ENCODE measurements at places on chromosomes 16 and 17. TPM values are rescaled to one million over a fixed set of nuclear protein-coding genes. Genes with fewer than 3 reads are reported as not detected.

PEMT gene
- 30.3 TPM for total RNA-seq

SHISA9 gene
- under 0.01 TPM for total RNA-seq

PPM1D gene
- 5.3 TPM for total RNA-seq

TBC1D3C gene
- total RNA-seq, result not detected

WDR81 gene
- total RNA-seq, result 13.7 TPM

TPSG1 gene
- total RNA-seq, result not detected

RPS6KB1 gene
- total RNA-seq, result 29.2 TPM

USP31 gene
- total RNA-seq, result 22.2 TPM

COX10 gene
- total RNA-seq, result 21.2 TPM

FBRS gene
- total RNA-seq, result 14.7 TPM

FAM171A2 gene
- total RNA-seq, result 1.4 TPM

CCDC43 gene
- total RNA-seq, result 47.8 TPM

TM4SF5 gene
- total RNA-seq, result not detected

ATP1B2 gene
- not detected for total RNA-seq

ADAM11 gene
- under 0.01 TPM for total RNA-seq

CA7 gene
- total RNA-seq, result not detected

GPS2 gene
- total RNA-seq, result 30.4 TPM

ATP2C2 gene
- total RNA-seq, result 26.7 TPM

ABCC3 gene
- total RNA-seq, result 18.1 TPM

DOC2A gene
- total RNA-seq, result not detected

LHX1 gene
- total RNA-seq, result not detected

NEUROD2 gene
- total RNA-seq, result not detected

ABCC12 gene
- total RNA-seq, result not detected

FOXL1 gene
- 0.68 TPM for total RNA-seq

SETD1A gene
- total RNA-seq, result 6.9 TPM

CHST5 gene
- total RNA-seq, result not detected

CCDC40 gene
- total RNA-seq, result 0.68 TPM

CES3 gene
- 1.4 TPM for total RNA-seq

CRISPLD2 gene
- 0.36 TPM for total RNA-seq

MT4 gene
- total RNA-seq, result not detected

MYL4 gene
- total RNA-seq, result not detected

SMPD3 gene
- total RNA-seq, result under 0.01 TPM

CSH1 gene
- not detected for total RNA-seq

XAF1 gene
- 20.1 TPM for total RNA-seq

CRHR1 gene
- not detected for total RNA-seq

FBXL16 gene
- 1.4 TPM for total RNA-seq

OR3A3 gene
- not detected for total RNA-seq

TPSD1 gene
- not detected for total RNA-seq

COPS3 gene
- 74.2 TPM for total RNA-seq

PARN gene
- total RNA-seq, result 29.7 TPM

TSPAN10 gene
- total RNA-seq, result 3.2 TPM

SLC46A1 gene
- total RNA-seq, result 6.2 TPM

IFI35 gene
- 1.4 TPM for total RNA-seq

GNGT2 gene
- total RNA-seq, result not detected

WSCD1 gene
- under 0.01 TPM for total RNA-seq

NKD1 gene
- under 0.01 TPM for total RNA-seq

EPX gene
- not detected for total RNA-seq

CCL5 gene
- 0.34 TPM for total RNA-seq

FA2H gene
- total RNA-seq, result 2.4 TPM

TBC1D3B gene
- total RNA-seq, result 3.2 TPM

NR1D1 gene
- total RNA-seq, result 5.7 TPM

ACE gene
- under 0.01 TPM for total RNA-seq

ADAMTS18 gene
- not detected for total RNA-seq

TCAP gene
- 0.36 TPM for total RNA-seq

GRAPL gene
- not detected for total RNA-seq

CD300E gene
- not detected for total RNA-seq
